ENCODE measurements at places on chromosomes 3 and 15.

- no peak for DNase-seq
Measured at GRCh38 chr3:155232605-155233004, 60.9 kb downstream of the STRIT1 start.

- no peak for DNase-seq
Measured at GRCh38 chr3:15983232-15983631, 185.5 kb upstream of the ANKRD28 start.

DNA sequence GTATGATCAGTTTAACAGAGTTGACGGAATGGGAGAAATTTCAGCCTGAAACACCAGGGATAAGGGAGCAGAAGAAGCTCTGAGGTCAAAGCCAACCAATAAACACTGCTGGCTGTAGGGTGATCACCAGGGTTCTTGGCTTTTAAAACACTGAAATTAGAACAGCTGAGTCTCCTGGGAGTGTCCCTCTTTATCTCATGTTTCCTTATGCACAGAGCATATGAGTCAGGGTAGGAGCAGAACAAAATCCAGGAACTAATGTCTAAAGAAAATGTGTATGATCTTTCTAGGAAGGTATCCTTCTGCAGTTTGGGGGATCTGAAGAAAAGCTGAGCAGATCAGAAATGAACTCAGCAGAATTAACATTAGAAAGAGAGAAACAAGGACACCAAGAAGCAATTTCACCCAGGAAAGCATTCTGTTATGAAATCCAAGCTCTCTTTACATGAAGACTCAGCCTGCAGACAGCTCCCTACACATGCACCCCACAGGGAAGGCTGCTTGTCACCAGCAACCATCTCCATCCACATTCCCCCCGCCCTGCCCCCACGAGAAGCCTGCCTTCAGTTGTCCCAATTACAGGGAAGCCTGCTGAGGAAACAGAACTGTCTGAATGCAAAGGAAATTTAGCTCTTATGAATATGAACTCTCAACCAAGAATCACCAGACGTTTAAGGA, 469.7 kb downstream of the PDCD6IP start:
- DNase-seq: no peak

- DNase-seq: no peak
Measured at GRCh38 chr15:81481346-81481745, 107.3 kb upstream of the TMC3 start.

- no peak for DNase-seq
Measured at GRCh38 chr3:169228522-169228921, 435.0 kb downstream of the MECOM start.

DNA sequence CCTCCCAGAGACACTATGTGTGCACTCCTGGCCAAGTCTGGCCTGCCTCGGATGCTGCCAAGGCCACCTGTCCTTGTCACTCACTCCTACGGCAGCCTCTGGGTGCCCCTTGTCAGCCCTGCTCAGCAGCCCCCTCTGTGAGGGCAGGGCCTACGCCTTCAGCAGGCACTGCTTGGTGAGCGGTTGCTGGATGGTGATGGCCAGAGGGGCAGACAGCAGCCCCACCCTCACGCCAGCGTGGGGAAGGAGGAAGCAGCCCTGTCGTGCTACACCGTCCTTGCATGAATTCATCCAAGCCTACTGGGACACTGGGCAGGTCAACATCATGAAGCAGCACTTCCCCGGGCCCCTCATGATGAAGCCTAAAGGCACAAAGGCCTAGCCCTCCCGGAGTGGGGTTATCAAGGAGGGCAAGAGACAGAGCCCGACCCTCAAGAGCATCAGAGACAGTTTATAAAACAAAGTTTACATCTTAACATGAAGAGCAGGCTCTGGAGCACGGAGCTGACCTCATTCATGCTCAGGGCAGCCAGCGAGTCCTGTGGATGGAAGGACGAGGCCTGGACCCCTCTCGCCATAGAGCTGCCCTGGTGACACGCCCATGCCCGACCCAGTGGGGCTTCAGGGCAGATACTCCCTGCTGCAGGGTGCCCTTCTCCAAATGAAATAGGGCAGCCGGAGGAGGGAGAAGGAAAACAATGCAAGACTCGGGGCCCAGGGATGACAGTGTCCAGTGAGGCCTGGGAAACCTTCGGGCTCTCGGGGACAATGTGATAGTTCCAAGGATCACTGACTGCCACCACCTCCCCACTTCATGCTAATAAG, 25.3 kb downstream of the CHDH start:
- no peak for DNase-seq
